Globus pallidus (tissue), 1 donor: ENCODE measurements at places on chromosomes 11 and 22.

GRCh38 chr11:113574171-113574570 lies 99.0 kb upstream of the DRD2 start:
- no peak for DNase-seq

DNA sequence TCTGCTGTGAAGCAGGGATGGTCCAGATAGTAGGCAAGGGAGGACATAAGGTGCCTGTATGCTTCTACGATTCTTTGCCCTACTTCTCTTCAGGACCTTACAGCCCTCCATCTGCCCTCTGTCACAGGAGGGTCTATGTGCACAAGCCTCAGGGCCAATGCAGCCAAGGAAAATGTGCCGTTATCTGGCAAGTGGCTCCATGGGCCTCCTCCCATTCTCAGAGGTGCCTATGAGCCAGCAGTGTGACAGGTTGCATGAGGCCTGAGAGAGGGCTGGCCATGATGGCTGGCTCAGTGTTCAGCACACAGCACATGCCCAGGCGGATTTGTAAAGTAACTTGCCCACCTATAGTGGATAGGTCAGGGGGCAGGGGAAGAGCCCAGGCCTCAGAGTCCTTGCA lies 51.3 kb upstream of the SUSD2 start:
- no peak for DNase-seq

DNA sequence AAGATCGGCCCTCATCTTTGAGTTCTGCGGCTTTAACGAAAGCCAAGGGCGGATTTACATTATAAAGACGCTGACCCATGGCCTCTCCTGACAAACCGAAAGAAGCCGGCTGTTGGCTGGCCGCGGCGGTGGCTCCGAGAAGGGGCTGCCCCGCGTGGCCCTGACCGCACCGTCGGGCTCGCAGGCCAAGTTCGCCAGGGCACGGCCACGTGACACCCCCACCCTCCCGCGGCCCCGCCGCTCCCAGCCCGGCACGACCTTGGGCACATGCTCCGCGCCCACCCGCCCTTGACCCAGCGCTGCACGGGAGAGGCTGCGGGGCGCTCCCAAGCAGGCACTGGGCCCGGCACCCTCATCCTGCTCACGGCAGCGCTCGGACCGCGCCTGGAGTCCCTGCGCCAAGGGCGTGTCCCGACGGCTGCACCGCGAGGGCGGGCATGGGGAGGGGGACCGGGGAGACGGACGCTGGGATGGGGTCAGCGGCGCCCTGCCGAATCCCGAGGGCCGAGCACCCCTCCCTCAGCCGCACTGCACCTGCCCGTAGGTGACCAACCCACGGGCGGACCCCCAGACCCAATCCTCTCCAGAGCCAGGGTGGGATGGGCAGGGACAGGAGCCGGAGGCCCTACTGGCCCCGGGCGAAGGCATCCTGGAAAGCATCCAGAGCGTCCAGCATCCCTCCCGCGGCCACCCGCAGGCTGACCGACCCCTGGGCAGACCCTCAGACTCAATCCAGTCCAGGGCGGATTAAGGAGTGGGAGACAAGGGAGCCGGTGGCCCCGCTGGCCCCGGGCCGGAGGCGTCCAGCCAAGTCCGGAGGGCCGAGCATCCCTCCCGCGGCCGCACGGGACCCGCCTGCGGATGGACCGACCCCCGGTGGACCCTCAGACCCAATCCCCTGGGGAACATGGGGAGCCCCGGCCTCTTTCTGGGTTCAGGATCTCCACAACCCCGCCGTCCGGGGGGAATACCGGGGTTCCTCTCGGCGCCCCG lies 759 bp downstream of the CPT1A start:
- DNase-seq: peak; percentile 29

DNA sequence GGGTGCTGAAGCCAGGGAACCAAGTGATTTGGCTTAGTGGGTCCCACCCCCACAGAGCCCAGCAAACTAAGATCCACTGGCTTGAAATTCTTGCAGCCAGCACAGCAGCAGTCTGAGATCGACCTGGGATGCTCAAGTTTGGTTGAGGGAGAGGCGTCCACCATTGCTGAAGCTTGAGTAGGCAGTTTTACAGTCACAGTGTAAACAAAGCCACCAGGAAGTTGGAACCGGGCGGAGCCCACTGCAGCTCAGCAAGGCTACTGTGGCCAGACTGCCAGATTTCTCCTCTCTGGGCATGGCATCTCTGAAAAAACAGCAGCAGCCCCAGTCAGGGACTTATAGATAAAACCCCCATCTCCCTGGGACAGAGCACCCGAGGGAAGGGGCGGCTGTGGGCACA lies 424.1 kb upstream of the TENM4 start:
- DNase-seq: no peak

- no peak for DNase-seq
These were observed 134.2 kb downstream of the LDLRAD3 start for GRCh38 chr11:36077886-36078685.

- DNase-seq: no peak
These were observed 1.3 kb upstream of the SC5D start for GRCh38 chr11:121291319-121291718.

DNA sequence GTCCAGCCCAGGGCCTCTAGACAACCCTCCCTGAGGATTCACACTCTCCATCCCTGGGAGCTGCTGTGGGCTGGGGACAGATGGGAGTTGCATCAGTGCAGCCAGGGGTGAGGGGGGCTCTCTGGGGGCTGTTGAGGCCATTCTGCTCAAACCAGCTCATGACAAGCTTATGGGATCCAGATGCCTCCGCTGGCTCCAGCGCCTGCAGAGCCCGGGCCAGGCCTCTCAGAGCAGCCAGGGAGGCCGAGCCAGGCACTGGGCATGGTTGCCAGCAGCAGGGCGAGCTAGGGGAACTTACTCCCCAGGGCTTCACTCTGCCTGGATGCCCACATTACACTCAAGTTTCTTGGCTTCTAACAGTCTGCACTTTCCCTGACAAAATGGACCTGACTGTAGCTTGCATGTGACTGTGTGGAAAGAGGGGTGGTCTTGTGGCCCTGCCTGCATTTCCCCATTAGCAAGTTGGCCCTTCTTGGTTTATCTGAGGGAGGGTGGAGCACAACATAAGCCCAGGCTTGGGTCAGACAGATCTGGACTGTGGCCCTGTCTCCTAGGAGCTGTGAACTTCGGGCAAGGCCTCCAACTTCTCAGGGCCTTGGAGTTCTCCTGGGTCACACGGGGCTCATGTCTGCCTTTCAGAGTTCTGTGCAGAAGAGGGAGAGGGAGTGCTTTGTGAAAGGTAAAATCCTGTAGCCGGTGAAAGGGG lies 34.5 kb upstream of the CYB5R3 start:
- DNase-seq: peak; percentile 48

- DNase-seq: no peak
These were observed 43.6 kb downstream of the XRRA1 start for GRCh38 chr11:74905326-74905725.
